B cell (primary cell): ENCODE measurements at places on chromosomes 2 and 18. TPM values are rescaled to one million over a fixed set of nuclear protein-coding genes. Genes with fewer than 3 reads are reported as not detected.

The EFHD1 gene
- not detected in 2 replicates for polyA plus RNA-seq

The SAG gene
- 0.03 and 0.04 TPM in 2 replicates for polyA plus RNA-seq

The EVA1A gene
- polyA plus RNA-seq, result not detected in 2 replicates

The DPYSL5 gene
- not detected in 2 replicates for polyA plus RNA-seq

The MARCHF4 gene
- polyA plus RNA-seq, result not detected in 2 replicates

The MPP4 gene
- not detected in 2 replicates for polyA plus RNA-seq

The BCL2 gene
- 27.6 and 34.9 TPM in 2 replicates for polyA plus RNA-seq

The NHEJ1 gene
- 13.0 and 14.9 TPM in 2 replicates for polyA plus RNA-seq

The RAB6C gene
- polyA plus RNA-seq, result 0.07 and 0.09 TPM in 2 replicates

The GPR35 gene
- 9.6 and 14.0 TPM in 2 replicates for polyA plus RNA-seq

The CD8B2 gene
- polyA plus RNA-seq, result 0.03 TPM in 1 of 2 replicates, not detected in the other

The INHA gene
- not detected in 2 replicates for polyA plus RNA-seq

The C2orf80 gene
- not detected in 2 replicates for polyA plus RNA-seq

The REG3G gene
- not detected in 2 replicates for polyA plus RNA-seq

The SH3RF3 gene
- polyA plus RNA-seq, result 0.32 and 1.2 TPM in 2 replicates

The SERPINB13 gene
- polyA plus RNA-seq, result not detected in 2 replicates

The ASB18 gene
- not detected in 2 replicates for polyA plus RNA-seq

The LINC00305 gene
- polyA plus RNA-seq, result not detected in 2 replicates

The PLB1 gene
- 0.17 and 0.51 TPM in 2 replicates for polyA plus RNA-seq

The HOXD1 gene
- not detected in 2 replicates for polyA plus RNA-seq

The SEMA4C gene
- 0.28 and 3.2 TPM in 2 replicates for polyA plus RNA-seq

The EPB41L3 gene
- polyA plus RNA-seq, result 0.42 and 0.58 TPM in 2 replicates

The COPS8 gene
- polyA plus RNA-seq, result 21.7 and 22.6 TPM in 2 replicates

The CRYGB gene
- not detected in 2 replicates for polyA plus RNA-seq

The MERTK gene
- polyA plus RNA-seq, result 0.04 and 0.30 TPM in 2 replicates

The CHRND gene
- polyA plus RNA-seq, result not detected in 2 replicates

The TOGARAM2 gene
- 0.33 and 0.61 TPM in 2 replicates for polyA plus RNA-seq

The RESP18 gene
- not detected in 2 replicates for polyA plus RNA-seq

The GDF7 gene
- 2.0 and 7.0 TPM in 2 replicates for polyA plus RNA-seq

The HAAO gene
- 6.2 and 6.4 TPM in 2 replicates for polyA plus RNA-seq

The AAMP gene
- polyA plus RNA-seq, result 56.4 and 86.9 TPM in 2 replicates
